ENCODE measurements at places on chromosomes 7 and 10.

DNA sequence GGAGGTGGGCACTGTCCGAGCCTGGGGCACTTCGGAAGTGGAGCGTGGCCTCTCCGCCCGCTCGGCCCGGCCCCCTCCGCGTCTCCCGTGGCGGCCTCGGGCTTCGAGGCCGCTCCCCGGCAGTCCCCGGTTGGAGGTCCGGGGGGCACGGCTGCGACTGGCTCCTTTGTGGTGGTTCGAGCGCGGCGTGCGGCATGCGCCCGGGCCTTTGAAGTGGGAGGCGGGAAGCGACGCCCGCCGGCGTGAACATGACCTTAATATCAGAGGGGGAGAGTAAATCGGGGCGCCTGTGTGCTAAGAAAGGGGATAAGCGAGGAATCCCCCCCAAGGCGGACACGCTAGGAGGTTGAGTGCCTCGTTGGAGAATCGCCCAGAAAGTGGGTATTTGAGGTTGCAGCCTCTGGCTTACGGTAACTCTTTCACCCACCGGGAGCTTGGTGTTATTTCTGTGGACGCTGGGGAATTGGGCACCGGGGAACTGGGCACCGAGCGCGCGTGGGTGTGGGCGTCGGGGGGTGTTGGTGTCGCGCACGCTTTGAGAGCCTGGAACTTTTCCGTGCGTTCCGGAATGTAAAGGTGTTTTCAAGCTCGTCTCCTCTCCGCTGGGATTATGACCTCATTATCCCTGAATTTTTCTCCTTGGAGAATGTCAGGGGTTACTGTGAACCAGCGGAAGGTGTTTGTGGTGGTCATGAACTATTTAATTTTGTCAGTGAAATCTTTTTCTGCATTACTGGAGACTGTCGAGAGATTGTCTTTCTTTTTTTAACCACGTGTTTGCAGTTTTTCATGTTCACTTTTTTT is 660 bp downstream of the SUV39H2 start:
- DNase-seq = peak; percentile 6

- no peak for DNase-seq
These were observed 207.3 kb downstream of the FAM107B start for GRCh38 chr10:14567421-14567820.

- peak; percentile 85 for DNase-seq
These were observed 195.7 kb upstream of the PTN start for GRCh38 chr7:137539111-137539715.

GRCh38 chr7:100563809-100564400 is 9.8 kb downstream of the SAP25 start:
- DNase-seq = peak; percentile 71

DNA sequence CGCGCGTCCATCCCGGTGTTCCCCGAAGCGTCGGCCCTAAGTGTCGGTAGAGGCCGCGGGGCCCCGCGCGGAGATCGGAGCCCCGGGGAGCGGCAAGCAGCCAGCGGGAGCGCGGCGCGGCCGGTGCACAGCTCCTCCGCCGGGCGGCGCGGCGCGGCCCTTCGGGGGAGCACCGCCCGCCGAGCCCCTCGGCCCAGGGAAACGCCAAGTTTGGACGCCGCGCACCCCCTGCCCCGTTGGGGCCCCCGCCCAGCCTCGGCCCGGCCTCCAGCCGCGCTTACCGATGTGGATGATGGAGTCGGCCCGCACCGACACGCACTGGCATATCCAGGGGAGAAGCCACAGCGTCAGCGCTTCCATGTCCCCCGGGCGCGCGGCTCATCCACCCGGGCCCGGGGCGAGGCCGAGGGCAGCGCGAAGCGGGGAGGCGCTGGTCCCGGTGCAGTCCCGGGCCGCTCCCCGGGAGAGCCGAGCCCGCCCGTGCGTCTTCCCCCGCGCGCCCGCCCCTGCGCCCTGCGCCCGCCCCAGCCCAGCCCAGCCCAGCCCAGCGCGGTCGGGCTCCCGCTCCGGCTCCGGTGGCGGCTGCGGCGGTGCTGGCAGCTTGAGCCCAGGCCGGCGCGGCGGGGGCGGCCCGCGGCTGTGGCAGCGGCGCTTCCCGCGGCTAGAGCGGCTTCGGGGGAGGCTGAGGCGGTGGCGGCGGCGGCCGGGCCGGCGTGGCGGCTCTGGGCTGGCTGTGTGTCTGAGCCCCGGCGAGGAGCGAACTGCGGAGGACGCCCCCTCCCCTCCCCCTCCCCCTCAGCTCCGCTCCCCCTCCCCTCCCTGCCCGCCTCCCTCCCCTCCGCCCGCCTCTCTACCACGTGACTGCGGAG is at the start of gene GRID1:
GRID1 (minus strand) TSS at position 763 of the 869 bp plus-strand sequence.
- no peak for DNase-seq

DNA sequence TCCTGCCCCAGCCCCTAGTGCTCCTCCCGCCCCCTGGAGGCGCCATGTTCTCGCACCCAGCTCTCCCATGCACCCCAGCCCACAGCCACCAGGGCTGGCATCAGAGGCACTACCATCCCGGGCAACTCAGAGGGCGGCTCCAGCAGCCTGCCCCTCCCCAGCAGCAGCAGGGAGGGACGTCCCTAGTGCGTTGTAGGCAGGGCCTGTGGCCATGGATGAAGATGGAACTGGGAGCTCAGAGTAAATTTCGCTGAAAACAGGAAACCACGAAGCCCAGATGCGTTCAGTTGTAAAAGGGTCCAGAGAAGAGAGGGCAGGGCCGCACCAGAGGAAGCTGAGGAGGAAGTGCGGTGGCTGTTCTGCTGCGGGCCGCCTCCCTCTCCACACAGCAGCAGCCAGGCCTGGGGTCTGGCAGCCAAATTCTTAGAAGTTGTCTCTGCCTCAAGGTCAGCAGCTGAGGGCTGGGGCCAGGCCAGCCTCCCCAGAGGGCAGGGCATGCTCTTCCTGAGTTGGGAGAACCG is 24.6 kb downstream of the VSIR start:
- no peak for DNase-seq

DNA sequence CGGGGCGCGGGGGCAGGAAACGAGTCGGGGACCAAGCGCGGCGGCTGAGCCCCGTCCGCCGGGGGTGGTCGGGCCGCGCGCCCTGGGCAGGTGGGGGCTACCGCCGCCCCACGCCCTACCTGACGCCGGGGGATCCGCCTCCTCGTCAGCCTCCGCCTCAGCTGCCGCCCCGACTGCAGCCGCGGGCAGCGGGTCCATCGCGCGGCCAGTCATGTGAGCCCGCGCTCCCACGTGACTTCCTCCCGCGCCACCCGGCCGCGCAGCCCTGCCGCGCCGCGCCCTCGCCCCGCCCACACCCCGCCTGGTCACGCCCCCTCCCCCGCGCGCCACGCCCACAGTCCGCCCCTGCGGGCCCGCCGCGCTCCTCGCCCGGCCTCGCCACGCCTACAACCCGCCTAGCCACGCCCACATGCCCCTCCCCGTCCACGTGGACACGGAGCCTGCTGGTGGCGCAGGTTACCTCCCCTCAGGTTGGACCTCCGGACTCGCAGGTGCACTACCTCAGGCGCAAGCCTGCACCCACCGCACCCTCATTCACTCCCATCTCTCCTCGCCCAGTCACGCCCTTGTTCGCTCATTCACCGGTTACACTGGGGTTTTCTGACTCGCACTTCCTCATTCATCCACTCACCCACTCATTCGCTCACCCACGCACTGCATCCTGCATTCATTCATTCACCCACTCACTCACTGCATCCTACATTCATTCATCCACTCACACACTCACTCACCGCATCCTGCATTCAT is at the start of gene SNX8:
SNX8 (minus strand) TSS at position 233 of the 747 bp plus-strand sequence; CDS start at position 213, 20 bp downstream.
- DNase-seq = peak; percentile 79
